ENCODE measurements at places on chromosomes 1 and 21.
A peak's percentile ranks its signal among the peaks of the same experiment; 100 is the strongest.

- DNase-seq: peak; percentile 61
Observed at GRCh38 chr1:210252621-210253051, 20.0 kb downstream of the SERTAD4 start.

DNA sequence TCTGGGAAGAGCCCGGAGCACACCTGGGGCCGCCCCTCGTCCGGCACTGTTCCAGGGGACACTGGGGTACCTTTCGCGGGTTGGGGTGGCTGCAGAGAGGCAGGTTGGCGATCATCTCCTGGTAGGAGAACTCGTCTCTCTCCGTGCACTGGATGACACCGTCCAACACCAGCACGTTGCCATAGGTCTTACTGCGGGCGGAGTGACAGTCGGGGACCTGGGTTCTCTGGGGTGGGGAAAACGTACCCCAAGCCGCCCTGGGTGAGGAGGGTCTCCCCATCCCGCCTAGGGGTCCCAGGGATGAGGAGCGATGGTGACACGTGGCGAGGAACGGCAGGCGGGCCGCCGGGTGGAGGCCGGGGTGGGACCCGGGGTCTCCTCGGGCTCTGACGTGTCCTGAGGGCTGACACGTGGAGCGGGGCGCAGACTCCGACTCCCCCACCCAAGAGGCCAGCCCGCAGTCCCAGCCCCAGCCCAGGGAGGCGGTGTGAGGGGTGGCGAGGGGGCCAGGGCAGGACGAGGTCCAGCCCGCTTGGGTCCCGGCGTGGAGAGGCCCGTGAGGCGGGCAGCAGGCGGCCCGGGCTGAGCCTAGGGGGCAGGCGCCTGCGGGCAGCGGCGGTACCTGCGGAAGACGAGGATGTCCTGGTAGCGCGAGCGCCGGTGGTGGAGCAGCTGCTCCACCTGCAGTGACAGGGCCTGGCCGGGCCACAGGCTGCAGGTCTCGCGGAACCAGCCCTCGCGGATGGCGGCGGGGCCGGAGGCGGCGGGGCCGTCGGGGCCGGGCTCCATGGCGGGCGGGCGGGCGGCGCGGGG, 457 bp downstream of the SRM start:
- DNase-seq: no peak

DNA sequence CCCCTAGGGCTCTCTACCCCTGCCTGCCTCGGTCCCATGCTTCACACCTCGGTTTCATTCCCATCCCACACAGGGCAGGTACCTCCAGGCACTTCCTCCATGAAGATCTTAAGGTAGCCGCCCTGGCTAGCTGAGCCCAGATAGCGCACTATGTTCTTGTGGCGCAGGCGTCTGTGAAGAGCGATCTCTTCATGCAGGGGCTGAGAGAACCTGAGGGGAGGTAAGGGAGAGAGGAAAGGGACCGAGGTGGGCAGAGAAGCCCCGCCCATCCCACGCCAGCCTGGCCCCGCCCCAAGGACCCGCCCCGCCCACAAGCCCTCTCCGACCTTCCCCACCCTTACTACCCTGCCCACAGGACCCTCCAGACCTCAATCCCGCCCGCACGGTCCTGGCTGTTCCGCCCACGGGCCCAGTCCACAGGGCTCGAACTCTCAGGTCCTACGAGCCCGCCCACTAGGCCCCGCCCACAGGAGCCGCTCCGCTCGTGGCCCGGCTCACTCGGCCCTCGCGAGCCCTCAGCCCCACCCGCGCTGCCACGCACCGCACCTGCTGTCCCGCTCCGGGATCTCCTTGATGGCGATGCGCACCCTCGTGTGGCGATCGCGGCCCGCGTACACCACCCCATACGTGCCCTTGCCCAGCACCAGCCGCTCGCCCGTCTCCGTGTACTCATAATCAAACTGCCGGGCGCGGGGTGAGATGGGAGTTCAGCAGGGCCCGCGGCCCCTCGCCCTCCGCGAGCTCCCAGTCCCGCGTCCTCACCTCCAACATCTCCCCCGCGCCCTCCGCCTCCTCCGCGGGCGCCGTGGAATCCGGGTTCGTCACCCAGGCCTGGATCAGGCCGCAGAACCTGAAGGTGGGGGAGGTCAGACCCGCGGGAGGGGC, 6.4 kb downstream of the MAP3K6 start:
- no peak for DNase-seq

- no peak for DNase-seq
Observed at GRCh38 chr1:162621256-162621655, 11.0 kb upstream of the DDR2 start.

GRCh38 chr1:235416662-235417049, 49.4 kb downstream of the TBCE start:
- DNase-seq: peak; percentile 58

GRCh38 chr1:2328676-2329455, 62.5 kb downstream of the MORN1 start:
- DNase-seq: no peak

- DNase-seq: no peak
Observed at GRCh38 chr1:241846862-241847539, 1.0 kb upstream of the EXO1 start.

DNA sequence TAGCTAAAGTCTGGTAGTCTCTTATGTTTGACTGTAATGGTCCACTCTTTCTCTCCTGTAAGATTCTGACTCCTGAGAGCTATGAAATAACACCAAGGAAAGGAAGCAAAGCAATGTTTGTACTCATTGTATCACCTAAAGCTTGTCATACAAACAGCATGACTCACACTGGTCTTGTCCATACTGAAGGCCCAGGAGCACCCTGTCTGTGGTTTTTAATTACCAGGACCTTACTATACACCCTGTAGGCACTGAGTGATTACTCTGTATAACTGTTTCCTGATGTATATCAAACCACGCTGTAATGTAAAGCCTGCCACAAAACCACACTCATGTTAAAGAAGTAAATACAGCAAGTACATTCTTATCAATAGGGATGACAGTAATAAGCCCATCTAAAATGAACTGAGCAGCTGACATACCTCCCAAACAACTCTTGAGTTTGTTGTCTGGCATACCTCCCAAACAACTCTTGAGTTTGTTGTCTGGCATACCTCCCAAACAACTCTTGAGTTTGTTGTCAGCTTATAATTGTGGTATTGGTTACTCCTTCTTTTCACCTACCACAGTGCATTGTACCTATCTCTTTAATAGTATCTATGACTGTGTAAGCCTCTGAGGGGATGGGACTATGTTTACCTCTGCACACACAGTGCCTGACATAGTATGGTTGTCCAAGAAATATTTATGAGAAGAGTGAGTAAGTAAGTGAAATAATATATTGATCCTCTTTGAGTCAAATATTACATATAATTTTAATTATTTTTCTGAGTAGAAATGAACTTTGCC, 11.6 kb upstream of the TNFSF18 start:
- DNase-seq: no peak

- DNase-seq: no peak
Observed at GRCh38 chr1:213136190-213136917, 85.3 kb downstream of the RPS6KC1 start.

DNA sequence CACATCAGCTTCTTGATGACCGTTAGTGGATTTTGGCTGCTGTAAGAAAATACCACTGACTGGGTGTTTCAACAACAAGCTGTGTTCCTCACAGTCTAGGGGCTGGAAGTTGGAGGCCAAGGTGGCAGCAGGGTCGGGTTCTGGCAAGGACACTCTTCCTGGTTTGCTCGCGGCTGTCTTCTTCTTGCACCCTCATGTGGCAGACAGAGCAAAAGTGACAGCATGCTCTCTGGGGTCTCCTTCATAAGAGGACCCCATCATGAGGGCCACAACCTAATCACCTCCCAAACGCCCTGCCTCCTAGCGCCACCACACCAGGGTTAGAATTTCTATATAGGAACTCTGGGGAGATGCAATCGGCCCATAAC, 18.6 kb upstream of the TSPEAR start:
- DNase-seq: no peak

GRCh38 chr1:163912170-163912884, 590.6 kb downstream of the NUF2 start:
- DNase-seq: no peak

DNA sequence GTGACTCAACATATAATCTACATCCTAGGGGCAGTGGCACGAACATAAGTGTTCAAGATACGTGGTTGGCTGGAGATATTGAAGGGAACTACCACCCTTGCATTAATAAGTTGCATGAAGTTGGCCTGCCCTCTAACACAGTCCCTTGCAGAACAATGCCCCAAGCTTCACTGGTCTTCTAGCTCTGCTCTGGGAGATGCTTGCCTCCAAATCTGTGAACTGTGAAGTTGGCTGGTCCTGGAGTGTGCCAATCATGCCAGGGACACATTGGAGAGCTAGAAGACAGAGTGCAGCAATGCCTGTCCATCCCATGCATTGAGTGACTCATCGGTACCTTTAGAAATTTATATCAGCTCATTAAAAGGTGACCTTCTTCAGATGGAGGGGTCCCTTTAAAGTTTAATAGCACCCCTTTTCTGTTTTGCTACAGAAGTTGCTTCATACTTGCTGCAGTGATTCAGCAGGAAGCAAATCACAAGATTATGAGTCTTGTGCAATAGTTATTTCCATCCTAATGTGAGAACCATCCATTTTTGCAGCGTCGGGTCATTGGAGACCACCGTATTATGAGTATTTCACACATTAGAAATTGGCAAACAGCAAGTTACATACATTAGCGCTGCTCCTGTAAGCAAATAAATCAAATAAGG, 55.2 kb upstream of the KAZN start:
- DNase-seq: no peak

GRCh38 chr1:36093929-36094328, 5.2 kb downstream of the ADPRS start:
- DNase-seq: peak; percentile 90

DNA sequence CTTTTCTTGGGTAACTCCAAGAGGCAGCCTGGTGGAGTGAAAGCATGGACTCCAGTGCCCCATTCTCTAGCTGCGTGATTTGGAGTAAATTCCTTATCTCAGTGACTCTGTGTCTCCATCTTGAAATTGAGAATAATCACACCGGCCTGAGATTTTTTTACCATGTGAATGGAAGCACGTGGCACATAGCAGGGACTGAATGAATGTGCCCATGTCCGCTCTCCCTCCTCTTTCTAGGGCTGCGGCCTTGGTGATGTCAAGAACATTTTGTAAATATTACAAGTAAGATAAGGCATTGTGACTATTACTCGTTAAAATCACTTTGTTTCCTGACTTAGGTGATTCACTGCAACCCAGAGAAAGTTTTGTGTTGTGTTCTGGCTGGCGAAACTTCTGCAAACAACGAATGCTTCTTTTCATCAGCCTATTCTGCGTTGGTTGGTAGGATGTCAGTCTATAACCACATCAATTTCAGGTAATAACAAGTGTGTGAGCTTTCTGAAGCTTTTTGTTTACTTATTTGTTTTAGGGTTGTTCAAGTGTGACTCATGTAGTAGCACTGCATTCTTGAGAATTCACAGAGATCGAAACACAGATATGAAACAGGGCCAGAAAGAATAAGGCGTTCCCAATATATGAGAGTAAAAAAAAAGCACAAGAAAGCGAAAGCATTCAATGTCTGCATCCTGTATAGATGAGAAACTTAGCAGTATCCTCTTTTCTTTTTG, 135.7 kb upstream of the SLC45A1 start:
- no peak for DNase-seq

DNA sequence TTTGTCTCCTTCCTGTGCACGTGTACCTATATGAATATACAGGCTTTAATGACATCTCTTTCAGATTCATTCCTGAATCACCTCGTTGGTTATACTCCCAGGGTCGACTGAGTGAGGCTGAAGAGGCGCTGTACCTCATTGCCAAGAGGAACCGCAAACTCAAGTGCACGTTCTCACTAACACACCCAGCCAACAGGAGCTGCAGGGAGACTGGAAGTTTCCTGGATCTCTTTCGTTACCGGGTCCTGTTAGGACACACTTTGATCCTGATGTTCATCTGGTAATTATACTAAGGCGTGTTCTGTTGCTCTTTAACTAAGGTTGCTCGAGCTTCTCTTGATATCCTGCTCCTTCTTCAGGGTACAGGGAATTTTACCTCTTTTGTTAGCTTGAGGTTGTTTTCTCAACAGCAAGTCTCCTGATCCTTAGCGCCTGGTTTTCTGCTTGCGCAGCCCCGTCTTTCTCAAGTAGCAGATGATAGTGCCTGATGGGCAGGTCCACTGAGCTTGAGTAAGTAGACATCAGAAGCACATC, 55.1 kb downstream of the SLC22A15 start:
- no peak for DNase-seq

DNA sequence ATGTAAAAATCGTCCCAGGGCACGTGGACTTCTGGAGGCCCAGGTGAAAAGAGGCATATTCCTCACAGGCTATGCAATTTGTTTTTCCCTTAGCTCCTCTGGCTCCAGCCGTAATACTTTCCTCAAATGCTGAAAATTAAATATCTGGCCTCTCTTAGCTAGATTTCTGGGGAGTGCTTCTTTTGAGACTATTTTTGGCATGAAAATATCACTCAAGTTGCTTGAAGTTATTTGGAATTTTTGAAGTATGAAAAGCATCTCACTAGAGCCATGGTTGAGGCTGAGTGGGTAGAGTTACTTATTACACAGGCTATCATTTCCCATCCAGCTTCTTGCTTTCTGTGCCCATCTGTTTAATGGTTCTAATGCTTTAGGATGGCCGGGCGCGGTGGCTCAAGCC, 59.7 kb downstream of the MYOM3 start:
- no peak for DNase-seq

- DNase-seq: no peak
Observed at GRCh38 chr1:58934706-58935105, 150.9 kb upstream of the JUN start.

- DNase-seq: peak; percentile 24
Observed at GRCh38 chr1:13703128-13703513, 3.1 kb downstream of the PRDM2 start.

GRCh38 chr1:9180111-9180819, 51.4 kb upstream of the GPR157 start:
- DNase-seq: no peak

GRCh38 chr1:213985209-213986019, 2.4 kb upstream of the PROX1 start:
- DNase-seq: no peak

DNA sequence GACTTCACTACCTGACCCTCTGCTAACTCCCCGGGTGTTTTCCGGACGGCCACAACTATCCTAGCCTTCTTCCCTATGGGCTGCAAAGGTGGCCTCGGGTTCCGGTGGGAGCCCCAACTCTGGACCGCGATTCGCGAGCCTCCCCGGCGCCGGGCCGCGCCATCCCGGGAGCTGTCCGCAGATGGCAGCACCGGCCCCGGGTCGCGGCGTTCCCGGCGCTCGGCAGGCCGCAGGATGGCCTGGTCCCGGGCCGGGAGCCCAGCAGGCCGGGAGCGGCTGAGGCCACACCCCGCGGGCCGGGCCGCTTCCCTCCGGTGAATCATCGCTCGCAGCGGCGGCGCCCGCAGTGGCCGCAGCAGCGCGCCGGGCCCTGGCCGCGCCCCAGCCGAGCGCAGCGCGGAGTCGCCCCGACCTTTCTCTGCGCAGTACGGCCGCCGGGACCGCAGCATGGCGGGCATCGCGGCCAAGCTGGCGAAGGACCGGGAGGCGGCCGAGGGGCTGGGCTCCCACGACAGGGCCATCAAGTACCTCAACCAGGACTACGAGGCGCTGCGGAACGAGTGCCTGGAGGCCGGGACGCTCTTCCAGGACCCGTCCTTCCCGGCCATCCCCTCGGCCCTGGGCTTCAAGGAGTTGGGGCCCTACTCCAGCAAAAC, at the start of gene CAPN2:
TSS of gene CAPN2 (plus strand) at position 346 of the 656 bp plus-strand sequence. CDS start at position 448, 102 bp downstream.
- peak; percentile 72 for DNase-seq

GRCh38 chr21:34897828-34898227, 151.3 kb downstream of the RUNX1 start:
- DNase-seq: no peak
